ENCODE measurements at places on chromosomes 16 and 17.

- peaks cover 2% of the 10 kb centered on the region for H3K4me1 ChIP-seq
- H3K36me3 ChIP-seq = peaks cover 64% of the 10 kb centered on the region
- no peaks in the 10 kb centered on the region for H3K27me3 ChIP-seq
- H3K4me3 ChIP-seq = no peak overlapping the region
- no peak overlapping the region for H3K27ac ChIP-seq
- ATAC-seq = no peak
Measured at GRCh38 chr17:17229416-17230384, 7.3 kb downstream of the FLCN start.

- no peak overlapping the region for H3K4me3 ChIP-seq
- H3K27me3 ChIP-seq = no peaks in the 10 kb centered on the region
- peaks cover 18% of the 10 kb centered on the region for H3K36me3 ChIP-seq
Measured at GRCh38 chr17:39540611-39541010, 67.1 kb downstream of the NEUROD2 start.

GRCh38 chr17:43823350-43824084 is 9.4 kb downstream of the MPP3 start:
- ATAC-seq = no peak
- H3K36me3 ChIP-seq = no peaks in the 10 kb centered on the region
- peaks cover 9% of the 10 kb centered on the region for H3K27me3 ChIP-seq
- no peak overlapping the region for H3K4me3 ChIP-seq
- H3K27ac ChIP-seq = no peak overlapping the region
- no peaks in the 10 kb centered on the region for H3K4me1 ChIP-seq

- peak overlapping the region; percentile 72 for H3K27ac ChIP-seq
- no peak for ATAC-seq
- no peak overlapping the region for H3K4me3 ChIP-seq
- peaks cover 8% of the 10 kb centered on the region for H3K36me3 ChIP-seq
- H3K4me1 ChIP-seq = peaks cover 25% of the 10 kb centered on the region
- H3K27me3 ChIP-seq = no peaks in the 10 kb centered on the region
Measured at GRCh38 chr16:48525201-48526057, 84.6 kb downstream of the N4BP1 start.
